ENCODE measurements at places on chromosomes 4 and X. TPM values are rescaled to one million over a fixed set of nuclear protein-coding genes. Genes with fewer than 3 reads are reported as not detected.

GRCh38 chrX:19760345-19760744 is 127.1 kb downstream of the SH3KBP1 start:
- H3K4me1 ChIP-seq: peaks cover 49% of the 10 kb centered on the region
- H3K36me3 ChIP-seq: peaks cover 13% of the 10 kb centered on the region
- H3K27me3 ChIP-seq: no peaks in the 10 kb centered on the region
- peak overlapping the region; percentile 87 for H3K27ac ChIP-seq

DNA sequence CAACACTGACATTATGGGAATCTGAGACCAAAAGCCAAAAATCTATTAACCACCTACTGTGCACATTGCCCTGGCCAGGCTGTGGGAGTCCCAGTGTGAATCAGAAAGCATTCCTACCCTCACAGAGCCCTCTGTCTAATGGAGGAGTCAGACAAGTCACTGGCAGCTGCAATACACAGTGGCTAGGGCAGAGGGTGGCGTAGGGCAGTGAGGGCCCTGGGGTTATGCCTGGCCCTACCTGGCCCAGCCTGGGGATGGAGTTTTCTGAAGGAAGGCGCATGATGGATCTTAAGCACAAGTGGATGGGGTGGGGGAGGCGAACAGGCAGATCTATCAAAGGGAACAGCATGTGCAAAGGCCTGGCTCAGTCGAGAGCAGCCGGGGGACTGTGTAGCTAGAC is 10.8 kb downstream of the JAKMIP1 start:
- no peak overlapping the region for H3K27ac ChIP-seq
- ATAC-seq: no peak
- H3K27me3 ChIP-seq: peaks cover 3% of the 10 kb centered on the region
- peaks cover 2% of the 10 kb centered on the region for H3K4me1 ChIP-seq
- H3K4me3 ChIP-seq: no peak overlapping the region
- peaks cover 13% of the 10 kb centered on the region for H3K36me3 ChIP-seq

GRCh38 chrX:109155161-109155560 is 326.7 kb downstream of the GUCY2F start:
- H3K27ac ChIP-seq: no peak overlapping the region
- H3K4me3 ChIP-seq: no peak overlapping the region
- no peaks in the 10 kb centered on the region for H3K4me1 ChIP-seq

CLDN24 gene
- total RNA-seq: not detected

Measured in activated T-helper 17 cell treated with anti-CD3 and anti-CD28 coated beads, Interleukin-2, amount 50 U/mL, for 72 hours (primary cell).